Stimulated activated CD8-positive, alpha-beta memory T cell treated with anti-CD3 and anti-CD28 coated beads, Interleukin-15, amount 100 ng/mL, for 1 hour (primary cell): ENCODE measurements at places on chromosomes 4 and X.

DNA sequence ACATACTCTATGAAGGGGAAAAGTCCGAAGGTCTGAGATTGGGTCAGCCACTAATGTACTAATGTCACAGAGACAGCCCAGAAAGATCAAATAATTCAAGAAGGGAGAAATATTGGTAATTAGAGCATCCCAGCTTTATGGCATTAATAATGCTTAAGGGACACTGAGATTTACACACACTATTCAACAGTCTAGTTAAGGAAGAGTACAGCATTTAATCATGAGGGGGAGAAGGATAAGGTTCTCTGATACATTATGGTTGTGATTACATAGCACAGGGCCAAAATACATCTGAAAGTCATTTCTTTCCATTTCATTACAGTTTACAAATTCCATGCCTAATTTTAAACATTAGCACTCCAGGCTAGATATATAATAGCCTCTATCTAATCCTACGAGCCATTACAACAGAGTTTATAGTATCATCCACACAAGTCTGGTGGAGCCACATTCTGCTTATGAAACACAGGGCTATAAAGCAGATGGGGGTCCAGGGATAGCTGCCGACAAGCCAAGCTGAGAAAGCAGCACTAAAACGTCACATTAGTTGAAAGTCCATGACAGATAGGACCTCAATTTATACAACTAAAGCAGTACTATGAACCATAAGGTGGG is 108.0 kb upstream of the GRIA3 start:
- no peak for DNase-seq

DNA sequence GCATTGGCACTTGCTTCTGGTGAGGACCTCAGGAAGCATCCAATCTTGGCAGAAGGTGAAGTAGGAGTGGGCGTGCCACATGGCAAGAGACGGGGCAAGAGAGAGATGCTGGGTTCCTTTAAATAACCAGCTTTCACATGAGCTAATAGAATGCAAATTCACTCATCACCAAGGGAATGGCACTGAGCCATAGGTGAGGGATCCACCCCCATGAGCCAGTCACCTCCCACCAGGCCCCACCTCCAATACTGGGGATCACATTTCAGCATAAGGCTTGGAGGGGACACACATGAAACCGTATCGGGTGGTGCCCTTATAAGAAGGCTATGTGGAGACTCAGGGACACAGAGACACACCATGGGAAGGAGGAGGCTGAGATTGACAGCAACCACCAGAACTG is 140.0 kb upstream of the MSX1 start:
- no peak for DNase-seq

- no peak for DNase-seq
Observed at GRCh38 chrX:8668813-8669212, 63.1 kb downstream of the ANOS1 start.

DNA sequence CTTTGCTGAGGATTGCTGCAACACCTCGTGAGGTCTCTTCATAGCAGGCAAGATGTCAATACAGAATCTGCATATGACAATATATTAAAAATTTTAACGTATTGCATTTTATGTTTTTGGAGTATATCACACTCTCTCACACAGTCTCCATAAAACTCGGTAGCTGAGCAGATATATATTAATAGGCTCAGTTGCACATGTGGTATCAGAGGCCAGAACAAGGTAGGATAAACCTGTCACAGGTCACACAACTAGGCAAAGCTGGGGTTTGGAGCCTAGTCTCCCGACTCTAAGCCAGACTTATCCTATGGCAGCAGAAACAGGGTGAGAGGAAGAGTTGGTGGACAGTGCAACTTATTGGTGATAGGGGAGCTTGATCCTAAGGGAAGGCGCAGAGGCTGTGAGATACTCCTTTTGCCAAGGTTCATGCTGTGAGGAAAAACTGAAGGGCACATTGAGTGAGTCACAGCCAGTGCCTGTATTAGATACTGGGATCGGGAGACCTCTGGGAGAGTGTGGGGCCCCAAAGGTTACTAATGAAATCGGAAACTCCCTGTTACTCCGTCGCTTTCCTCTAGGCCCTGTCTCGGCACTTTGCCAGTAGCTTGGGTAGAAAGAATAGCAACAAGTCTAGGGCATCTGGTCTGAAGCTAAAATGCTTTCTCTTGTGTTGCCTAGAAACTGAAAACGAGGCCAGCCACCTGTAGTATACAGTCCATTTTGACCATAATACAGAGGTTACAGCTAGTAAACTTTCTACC is 195.7 kb downstream of the ARHGAP10 start:
- no peak for DNase-seq

DNA sequence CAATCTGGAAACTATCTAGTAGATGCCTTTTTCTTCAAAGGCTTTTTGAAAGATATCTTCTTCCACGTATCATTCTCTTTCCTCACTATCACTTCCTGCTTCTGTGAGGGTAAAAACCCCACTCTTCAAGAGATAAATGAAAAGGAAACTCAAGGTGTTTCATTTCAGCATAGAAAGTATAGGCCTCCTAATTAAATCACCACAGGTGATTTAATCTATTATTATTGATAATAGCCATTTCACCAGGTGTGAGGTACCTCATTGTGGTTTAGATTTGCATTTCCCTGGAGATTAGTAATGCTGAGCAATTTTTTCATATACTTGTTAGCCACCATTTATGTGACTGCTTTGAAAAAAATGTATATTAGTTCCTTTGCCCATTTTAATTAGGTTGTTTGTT is 92.0 kb upstream of the EMCN start:
- no peak for DNase-seq

DNA sequence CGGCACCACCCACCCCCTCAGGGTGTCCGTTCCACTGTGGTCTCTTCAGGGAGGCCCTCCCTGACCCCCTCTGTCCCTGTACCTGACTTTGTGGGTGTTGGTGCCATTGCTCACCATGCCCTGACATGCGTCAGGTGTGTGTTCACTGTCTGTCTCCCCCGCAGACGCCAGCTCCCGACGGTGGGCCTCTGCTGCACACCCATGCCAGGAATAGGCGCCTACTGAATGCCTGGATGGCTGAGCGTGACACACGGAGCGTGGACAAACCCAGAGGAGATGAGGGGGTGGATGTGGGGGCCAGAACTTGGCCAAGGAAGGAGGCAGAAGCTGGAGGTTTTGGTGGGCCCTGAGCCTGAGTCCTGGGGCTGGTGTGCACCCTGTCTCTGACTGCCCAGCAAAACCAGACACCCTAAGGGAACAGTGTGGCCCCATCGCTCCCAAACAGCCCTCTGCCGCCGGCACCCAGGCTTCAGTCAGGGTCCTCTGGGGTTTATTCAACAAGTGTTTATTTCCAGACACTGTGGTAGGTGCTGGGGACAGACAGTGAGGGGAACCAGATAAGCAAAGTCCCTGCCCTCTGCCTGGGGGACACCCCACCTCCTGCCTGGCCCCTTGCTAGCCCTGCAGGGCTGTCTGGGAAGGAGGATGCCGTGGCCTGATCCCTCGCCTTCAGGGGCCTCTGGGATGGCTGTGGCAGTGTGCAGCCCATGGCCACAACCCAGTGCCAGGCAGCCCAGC is 76.9 kb downstream of the WFS1 start:
- no peak for DNase-seq

GRCh38 chrX:51024106-51024696 is 113.7 kb downstream of the BMP15 start:
- DNase-seq = no peak

DNA sequence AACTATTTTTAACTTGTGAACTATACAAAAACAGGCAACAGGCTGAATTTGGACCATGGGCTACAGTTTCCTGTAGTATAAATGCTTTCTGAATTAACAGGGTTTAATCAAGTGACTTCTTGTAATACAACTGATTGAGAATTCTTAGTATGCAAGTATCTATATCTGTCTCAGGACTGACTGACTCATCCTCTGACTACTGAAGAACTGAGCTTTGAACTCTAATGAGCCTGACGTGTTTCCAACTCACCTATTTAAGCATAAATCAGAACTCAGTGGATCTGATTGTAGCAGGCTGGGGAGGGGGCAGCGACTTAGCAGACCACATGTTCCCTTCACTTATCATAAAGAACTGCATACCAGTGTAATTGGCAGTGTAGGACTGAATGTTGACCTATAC is 7.8 kb downstream of the SPATA4 start:
- DNase-seq = no peak

DNA sequence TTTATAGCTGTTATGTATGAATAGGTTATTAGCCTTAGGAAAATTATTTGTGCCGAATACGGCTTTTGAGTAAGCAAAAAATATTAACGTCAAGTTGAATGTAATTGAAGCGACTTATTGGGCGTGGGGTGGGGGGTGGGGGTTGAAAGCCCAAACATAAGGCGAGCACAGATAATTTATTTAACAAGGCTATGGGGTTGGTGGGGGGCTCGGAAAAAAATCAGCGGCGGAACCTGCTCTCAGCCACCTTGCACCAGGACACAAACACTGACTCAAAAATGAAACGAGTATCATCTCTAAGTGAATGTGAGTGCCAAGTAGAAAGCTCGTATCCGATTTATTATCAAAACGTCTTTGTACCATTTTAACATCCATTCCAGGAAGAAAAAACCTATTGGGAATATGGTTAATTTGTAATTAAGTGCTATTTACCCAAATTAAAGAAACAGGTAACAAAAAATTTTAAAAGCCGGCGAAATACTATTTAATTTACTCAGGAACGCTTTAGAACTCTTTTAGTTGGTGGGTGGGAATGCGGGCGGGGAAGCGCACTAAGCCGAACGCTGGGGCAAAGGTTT is 902 bp upstream of the LARP1B start:
- no peak for DNase-seq
